ENCODE measurements at places on chromosomes 1 and 21.
A peak's percentile ranks its signal among the peaks of the same experiment; 100 is the strongest.

- DNase-seq, result no peak
These were observed 24.1 kb downstream of the SLC45A3 start for GRCh38 chr1:205656236-205656635.

GRCh38 chr1:169931795-169932231 is 38.1 kb upstream of the SCYL3 start:
- no peak for DNase-seq

DNA sequence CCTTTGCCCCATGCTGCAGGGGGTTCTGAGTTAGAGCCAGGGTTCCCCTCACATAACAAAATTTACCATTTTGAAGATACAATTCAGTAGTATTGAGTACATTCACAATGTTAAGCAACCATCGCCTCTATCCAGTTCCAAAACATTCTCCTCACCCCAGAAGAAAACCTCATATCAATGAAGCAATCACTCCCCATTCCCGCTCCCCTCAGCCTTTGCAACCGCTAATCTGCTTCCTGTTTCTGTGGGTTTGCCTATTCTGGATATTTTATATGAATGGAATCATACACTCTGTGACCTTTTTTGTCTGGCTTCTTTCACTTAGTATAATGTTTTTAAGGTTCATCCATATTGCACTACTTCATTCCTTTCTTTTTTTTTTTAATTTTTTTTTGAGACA is 32.9 kb downstream of the SERINC2 start:
- no peak for DNase-seq

DNA sequence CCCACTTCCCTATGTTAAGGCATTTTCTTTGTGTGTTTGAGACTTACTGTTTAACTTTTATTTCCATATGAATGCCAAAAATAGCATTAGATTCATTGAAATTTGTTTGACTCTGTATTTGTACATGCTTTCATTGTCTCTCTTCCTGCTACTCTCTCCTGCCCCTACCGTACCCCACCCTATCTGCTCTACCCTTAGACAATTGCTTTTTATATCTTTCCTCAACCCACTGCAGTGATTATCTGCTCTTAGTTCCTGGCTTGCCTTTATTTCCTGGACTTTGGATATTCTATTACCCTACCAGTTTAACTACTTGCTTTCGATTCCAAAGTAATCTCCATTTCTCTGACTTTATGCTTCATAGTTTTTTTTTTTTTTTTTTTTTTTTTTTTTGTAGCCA is 10.5 kb downstream of the RAVER2 start:
- DNase-seq, result no peak

GRCh38 chr1:238052496-238053266 is 162.0 kb upstream of the ZP4 start:
- DNase-seq, result no peak

DNA sequence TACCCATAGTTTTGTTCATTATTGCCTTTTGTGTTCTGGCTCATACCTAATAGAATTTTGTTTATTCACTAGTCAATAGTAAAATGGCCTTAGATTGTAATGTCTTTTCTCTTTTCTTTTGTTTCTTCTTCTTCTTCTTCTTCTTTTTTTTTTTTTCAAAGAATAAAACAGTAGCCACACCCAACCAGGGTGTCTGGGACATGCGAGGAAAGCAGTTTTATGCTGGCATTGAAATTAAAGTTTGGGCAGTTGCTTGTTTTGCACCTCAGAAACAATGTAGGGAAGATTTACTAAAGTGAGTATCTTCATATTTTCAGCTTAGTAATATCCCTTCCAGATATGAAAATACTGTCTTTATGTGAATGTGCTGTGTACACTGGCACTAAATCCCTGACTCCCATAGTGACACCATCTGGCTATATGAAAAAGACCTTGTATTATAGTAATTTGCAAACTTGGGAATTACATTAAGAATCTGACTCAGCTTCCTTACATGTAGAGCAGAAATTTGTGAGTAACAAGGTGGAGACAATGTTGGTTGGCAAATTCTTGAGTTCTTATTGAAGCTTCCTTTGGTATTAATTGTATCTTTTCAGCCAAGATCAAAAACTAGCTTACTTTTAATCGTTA is 24.6 kb downstream of the AGO4 start:
- DNase-seq, result no peak

DNA sequence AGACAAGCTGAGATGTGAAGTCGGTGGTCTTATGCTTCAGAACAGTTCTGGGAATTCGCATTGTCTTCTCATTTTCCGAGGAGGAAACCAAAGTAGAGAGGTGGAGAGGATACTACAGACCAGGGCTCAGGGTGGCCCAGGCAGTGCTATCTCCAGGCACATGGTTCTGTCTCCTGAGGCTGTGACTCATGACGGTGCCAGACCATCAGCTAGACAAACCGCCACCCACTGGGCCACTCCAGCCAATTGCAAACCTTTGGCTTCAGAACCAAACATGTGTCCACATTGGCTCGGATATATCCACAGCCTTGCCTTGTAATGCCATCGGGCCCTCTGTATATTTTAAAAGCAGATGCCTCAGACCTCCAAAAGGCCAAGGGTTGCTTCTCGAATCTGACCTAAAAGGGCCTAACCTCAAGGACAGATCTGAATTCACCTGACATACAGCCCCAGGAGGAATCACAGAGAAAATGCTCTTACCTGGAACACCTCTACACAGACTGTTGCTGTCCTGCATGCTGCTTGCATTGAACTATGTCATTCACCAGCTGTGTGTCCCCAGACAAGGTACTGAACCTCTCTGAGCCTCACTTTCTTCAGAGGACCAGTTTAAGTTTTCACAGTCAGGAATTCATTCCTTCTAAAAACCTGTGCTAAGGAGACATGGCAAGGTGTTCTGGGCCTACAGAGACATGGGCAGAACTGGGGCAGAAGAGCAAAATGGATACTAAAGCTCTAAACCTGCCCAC is 224.9 kb upstream of the JUN start:
- DNase-seq, result no peak

DNA sequence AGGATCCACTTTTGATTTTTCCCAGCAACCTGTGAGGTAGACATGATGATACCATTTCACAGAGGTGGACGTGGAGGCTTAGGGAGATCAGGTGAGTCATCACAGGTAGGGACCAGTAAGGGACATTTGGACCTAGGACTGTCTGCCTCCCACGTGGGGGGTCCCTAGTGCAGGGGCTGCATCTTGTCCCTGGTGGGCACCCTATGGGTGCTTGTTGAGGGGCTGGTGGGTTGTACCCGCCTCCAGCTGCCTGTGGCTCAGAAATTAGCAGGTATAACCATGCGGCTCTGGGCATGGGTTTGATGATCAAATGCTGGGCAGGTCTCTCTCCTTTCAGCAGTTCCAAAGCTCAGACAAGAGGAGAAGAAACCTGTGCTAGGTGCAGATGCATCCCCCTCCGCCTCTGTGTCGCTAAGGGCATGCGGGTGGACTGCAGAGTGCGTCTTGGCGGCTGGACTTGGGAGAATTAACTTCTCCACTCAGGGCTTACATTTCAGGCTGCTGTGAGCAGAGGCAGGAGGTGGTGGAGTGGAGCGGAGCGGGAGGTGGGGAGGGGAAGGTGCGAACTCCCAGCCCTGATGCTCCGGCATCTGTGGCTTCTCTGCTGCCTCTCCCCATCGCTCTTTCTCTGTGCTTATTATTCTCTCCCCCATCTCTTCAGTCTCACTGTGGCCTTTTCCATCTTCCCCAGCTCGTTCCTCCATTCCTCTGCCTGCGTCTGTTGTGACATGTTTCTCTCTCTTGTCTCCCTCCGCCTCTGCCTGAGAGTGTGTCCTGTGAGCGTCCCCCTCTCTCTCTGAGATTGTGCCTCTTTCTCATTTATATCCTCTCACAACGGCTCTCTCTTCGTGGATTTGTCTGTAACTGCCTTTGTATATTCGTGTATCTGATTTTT is 146.8 kb downstream of the PTPRU start:
- no peak for DNase-seq

DNA sequence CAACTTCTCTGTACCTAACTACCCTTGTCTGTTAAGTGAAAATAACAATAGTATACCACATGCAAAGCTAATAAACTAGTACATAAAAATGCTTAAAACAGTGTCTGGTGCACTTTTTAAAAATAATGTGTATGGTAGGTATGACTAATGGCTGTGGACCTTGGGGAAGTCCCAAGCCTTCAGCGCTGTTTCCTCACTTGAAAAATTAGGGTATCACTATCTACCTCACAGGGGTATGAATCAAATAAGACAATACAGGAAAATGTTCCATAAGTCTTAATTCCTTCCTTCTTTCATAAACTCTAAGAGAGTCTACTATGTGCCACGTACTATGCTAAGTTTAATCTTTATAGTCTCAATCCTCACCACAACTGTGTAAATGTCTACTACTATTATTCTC is 32.0 kb downstream of the EGLN1 start:
- DNase-seq, result no peak

- DNase-seq, result no peak
These were observed 409.9 kb downstream of the PTPRU start for GRCh38 chr1:29646161-29646775.

- DNase-seq, result peak; percentile 22
These were observed 142.0 kb downstream of the ZNF648 start for GRCh38 chr1:181919542-181919941.

DNA sequence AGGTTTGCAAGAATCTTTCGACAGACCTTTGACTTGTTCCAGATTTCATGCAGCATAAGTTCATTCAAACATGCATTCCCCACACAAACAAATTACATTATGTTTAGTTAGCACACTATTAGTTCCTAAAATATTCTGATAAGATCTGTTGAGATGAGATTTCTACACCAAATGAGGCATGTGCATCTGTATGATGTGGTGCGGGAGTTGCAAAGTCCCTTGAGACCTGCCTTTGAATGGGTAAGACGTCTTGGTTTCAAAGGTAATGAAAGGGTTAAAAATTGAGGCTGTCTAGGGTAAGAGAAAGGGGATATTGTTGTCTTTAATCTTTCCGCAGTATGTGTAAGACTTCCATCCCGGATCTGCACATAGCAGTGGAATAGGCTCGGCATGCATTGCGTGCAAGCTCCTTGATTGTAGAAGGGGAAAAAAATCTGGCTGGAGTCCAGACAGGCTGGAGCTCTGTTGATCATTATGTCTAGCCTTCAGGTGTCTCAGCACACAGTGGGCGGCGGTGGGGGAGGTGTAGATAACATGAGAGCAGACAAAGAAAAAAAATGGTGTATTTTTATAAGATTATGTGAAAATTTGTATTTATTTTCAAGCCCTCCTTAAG is 296.6 kb downstream of the PTPRC start:
- peak; percentile 98 for DNase-seq

GRCh38 chr1:155134322-155134721 is 1.3 kb upstream of the SLC50A1 start:
- DNase-seq, result no peak

DNA sequence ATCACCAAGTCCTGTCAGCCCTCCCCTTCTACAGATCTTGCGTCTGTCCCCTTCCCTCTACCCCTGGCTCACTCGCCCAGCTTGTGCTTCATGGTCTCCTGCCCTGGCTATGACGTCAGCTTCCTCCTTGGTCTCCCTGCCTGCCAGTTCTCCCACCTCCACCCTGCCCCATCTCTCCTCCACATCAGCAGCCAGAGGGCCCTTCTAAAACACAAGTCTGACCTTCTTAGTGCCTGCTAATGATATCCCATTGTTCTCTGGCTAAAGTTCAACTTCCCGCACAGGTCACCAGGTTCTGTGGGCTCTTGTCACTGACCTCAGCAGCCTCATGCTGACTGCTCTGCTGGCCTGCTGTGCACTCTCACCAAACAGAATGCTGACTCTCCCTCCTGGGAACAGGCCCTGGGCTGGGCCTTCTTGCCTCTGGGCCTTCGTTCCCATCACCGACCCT is 24.7 kb upstream of the MYCL start:
- DNase-seq, result no peak

DNA sequence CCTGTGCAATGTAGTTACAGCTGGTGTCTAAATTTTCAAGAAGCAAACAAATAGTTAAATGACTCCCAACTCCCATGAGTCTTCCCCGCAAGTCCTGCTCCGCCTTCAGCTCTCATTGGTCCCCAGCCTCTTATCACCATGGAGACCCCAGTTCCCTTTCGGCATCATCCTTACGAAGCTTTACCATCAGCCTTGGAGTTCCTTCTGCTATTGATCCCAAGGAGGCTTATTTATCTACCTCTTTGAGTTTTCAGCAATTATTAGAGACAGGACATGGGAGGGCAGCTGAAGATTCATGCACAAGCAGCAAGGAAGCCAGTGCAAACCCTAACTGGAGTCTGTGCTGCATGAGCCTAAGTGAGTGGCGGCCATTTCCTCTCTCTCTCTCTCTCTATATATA is 12.3 kb downstream of the KCNA2 start:
- DNase-seq, result peak; percentile 37

DNA sequence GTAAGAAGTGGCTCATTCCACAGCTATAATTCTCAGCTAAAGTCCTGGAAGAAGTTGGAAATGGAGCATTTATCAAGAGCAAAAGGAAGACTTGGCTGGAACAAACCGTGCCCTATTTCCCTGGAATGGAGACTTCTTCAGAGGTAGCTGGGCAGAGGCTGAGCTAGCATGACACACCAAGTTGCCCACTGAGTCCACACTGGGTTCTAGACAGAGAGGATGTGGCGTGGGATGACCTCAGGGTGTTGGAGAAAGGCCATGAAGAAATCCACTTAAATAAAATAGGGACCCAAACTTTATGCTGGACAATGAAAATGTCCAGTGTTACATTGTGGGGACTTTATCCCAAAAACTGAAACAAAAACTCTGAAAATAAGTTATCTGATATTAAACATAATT is 116.2 kb downstream of the KCNJ6 start:
- DNase-seq, result no peak

DNA sequence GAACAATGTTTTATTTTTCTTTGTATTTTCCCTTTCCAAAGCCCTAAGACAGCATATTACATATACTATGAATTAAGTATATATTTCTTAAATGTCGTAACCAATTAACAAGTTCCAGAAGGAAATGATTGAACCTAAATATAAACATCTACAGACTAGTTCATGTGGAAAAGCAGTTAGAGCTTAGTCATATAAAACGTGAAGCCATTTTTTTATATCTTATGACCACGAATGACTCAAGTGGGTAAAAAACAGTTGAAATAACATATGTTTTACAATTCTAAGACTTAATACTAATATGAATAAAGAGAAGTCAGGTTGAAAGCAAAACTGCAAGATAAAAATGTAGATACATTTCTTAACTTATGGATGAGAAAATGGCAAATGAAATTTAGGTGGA is 307.3 kb downstream of the BRINP3 start:
- DNase-seq, result no peak

GRCh38 chr1:11187000-11187399 is 2.2 kb upstream of the ANGPTL7 start:
- DNase-seq, result peak; percentile 45

GRCh38 chr1:111943066-111943465 is 46.4 kb downstream of the KCND3 start:
- DNase-seq, result no peak

GRCh38 chr1:87129606-87130005 is 199.1 kb upstream of the LMO4 start:
- no peak for DNase-seq

DNA sequence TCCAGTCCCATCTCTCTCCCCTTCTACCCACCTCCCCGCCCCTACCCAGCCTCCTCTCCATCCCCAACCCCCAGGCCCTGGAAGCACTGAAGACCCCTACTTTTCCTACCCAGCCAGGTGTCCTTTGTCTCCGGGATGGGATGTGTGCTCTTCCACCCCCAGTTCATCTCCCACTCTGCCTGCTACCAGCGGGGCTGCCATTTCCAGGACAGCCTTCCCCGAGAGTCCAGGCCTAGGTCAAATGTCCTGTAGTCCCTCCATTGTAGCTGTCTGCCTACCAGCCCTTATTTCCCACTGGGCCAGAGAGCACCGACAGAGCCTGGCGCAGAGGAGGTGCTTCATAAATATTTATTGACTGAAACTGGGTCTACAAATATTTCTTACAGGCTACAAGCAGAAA is 72.0 kb upstream of the TLR5 start:
- no peak for DNase-seq

Data from SK-MEL-5 (cell line).